ENCODE measurements at places on chromosomes 1 and 21.

- H3K4me3 ChIP-seq: no peak overlapping the region
- no peaks in the 10 kb centered on the region for H3K27me3 ChIP-seq
- no peak for DNase-seq
- peaks cover 4% of the 10 kb centered on the region for H3K4me1 ChIP-seq
These were observed 15.1 kb downstream of the FOXJ3 start for GRCh38 chr1:42319871-42320484.

GRCh38 chr1:203367057-203367456 is 16.1 kb upstream of the FMOD start:
- H3K4me1 ChIP-seq: peaks cover 9% of the 10 kb centered on the region
- no peaks in the 10 kb centered on the region for H3K36me3 ChIP-seq
- no peaks in the 10 kb centered on the region for H3K27me3 ChIP-seq
- no peak overlapping the region for H3K4me3 ChIP-seq
- peak; percentile 31 for DNase-seq

DNA sequence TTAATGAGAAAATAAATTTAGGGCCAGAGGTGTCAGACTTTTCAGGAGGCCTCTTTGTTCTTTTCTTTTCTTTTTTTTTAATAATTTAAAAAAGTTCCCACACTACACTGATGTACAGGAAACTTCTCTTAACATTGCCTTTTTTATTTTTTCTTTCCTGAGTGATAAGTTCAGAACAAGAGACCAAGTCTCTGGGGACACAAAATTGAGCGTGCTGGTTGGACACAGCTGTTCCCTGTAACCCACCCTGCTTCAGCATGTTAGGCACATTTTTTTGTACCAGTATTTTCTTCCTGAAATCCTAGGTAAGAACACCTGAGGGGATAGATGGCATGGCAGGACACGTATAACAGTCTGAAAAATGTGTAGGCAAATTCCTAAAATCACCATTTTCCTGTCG is 50.1 kb downstream of the PBX1 start:
- H3K27ac ChIP-seq: peak overlapping the region; percentile 82
- H3K36me3 ChIP-seq: no peaks in the 10 kb centered on the region

DNA sequence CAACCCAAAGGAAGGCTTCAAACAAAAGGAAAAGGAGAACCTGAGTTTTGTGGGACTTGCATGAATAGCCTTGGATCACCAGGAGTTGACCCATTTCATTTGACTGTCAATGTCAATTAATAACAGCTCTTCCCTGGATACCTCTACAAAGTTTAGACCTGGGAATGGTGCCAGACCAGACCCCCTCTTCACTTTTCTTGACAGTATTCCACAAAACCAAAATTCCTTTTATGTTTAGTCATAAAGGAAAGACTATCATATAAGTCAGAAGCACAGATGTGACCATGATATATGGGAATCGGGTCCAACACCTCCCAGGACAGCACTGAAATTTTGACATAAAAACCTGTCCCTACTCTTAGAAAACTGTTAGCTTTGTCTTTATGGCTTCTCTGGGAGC is 191.8 kb downstream of the LYPLAL1 start:
- no peaks in the 10 kb centered on the region for H3K36me3 ChIP-seq
- H3K4me1 ChIP-seq: no peaks in the 10 kb centered on the region
- H3K4me3 ChIP-seq: no peak overlapping the region
- no peaks in the 10 kb centered on the region for H3K27me3 ChIP-seq

- H3K27ac ChIP-seq: no peak overlapping the region
- no peaks in the 10 kb centered on the region for H3K27me3 ChIP-seq
- no peaks in the 10 kb centered on the region for H3K4me1 ChIP-seq
- no peak overlapping the region for H3K4me3 ChIP-seq
- DNase-seq: no peak
These were observed 352.6 kb upstream of the NEGR1 start for GRCh38 chr1:72634946-72635345.

DNA sequence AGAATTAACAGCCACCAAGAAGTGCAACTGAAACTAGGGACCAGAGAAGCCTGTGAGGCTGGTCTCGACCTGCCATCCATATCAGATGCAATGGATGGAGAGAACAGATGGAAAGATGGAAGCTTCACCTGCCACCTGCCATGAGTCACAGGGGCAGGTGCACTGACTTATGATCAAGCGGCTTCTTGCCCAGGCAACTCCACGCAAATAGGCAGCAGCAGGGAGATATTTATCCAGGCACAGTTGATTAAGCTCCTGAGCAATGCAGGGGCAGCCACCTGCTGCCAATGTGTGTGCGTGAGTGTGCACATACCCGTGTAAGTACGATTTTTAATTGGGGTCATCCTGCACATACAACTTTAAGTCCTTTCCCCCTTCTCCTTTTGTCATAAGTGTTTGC is 174.2 kb downstream of the PTPRU start:
- no peaks in the 10 kb centered on the region for H3K36me3 ChIP-seq
- H3K4me3 ChIP-seq: no peak overlapping the region
- no peak for DNase-seq
- H3K4me1 ChIP-seq: no peaks in the 10 kb centered on the region
- H3K27ac ChIP-seq: no peak overlapping the region
- no peaks in the 10 kb centered on the region for H3K27me3 ChIP-seq

DNA sequence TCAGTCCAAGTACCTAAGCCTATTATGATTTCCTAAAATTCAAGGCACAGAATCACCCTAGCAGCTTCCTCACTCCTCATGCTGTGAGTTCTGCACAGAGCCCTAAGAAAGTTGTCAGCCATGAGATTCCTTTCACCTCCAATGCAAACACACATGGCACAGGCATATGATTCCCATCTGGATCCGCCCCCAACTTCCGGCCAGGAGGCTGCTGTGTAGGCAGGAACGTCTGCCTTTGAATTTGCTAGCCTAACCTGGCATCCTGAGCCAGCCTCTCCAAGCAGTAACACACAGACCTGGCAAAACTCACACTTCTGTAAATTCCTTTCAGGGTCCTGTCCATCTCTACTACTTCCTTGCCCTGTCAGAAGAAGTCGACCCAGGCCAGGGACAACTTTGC is 521.1 kb upstream of the BEND5 start:
- H3K4me3 ChIP-seq: no peak overlapping the region
- H3K36me3 ChIP-seq: no peaks in the 10 kb centered on the region
- no peaks in the 10 kb centered on the region for H3K4me1 ChIP-seq
- DNase-seq: no peak
- H3K27me3 ChIP-seq: no peaks in the 10 kb centered on the region
- H3K27ac ChIP-seq: no peak overlapping the region

DNA sequence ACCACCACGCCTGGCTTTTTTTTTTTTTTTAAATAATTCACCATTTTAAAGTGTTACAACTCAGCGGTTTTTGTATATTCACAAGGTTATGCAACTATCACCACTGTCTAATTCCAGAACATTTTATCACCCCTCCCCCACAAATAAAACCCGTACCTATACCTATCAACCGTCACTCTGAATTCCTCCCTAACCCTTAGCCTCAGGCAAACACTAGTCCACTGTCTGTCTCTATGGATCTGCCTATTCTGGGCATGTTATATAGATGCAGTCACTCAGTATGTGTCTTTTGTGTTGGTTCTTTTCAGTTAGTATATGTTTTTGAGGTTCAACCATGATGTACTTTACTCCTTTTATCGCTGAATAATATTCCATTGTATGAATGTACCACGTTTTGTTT is 19.3 kb upstream of the GRHL3 start:
- no peaks in the 10 kb centered on the region for H3K36me3 ChIP-seq
- no peak overlapping the region for H3K27ac ChIP-seq
- H3K4me1 ChIP-seq: no peaks in the 10 kb centered on the region
- no peak for DNase-seq
- H3K27me3 ChIP-seq: no peaks in the 10 kb centered on the region

GRCh38 chr1:202968895-202969295 is 1.8 kb upstream of the CYB5R1 start:
- H3K4me1 ChIP-seq: peaks cover 4% of the 10 kb centered on the region
- H3K27ac ChIP-seq: peak overlapping the region; percentile 99
- DNase-seq: peak; percentile 76
- H3K4me3 ChIP-seq: no peak overlapping the region
- no peaks in the 10 kb centered on the region for H3K27me3 ChIP-seq
